ENCODE measurements at places on chromosomes 13 and 19. TPM values are rescaled to one million over a fixed set of nuclear protein-coding genes. Genes with fewer than 3 reads are reported as not detected.

- DNase-seq: no peak
- H3K36me3 ChIP-seq: peaks cover under 1% of the 10 kb centered on the region
- no peak overlapping the region for H3K27ac ChIP-seq
- H3K4me1 ChIP-seq: no peaks in the 10 kb centered on the region
Observed at GRCh38 chr19:45264781-45265317, 13.8 kb downstream of the MARK4 start.

DNA sequence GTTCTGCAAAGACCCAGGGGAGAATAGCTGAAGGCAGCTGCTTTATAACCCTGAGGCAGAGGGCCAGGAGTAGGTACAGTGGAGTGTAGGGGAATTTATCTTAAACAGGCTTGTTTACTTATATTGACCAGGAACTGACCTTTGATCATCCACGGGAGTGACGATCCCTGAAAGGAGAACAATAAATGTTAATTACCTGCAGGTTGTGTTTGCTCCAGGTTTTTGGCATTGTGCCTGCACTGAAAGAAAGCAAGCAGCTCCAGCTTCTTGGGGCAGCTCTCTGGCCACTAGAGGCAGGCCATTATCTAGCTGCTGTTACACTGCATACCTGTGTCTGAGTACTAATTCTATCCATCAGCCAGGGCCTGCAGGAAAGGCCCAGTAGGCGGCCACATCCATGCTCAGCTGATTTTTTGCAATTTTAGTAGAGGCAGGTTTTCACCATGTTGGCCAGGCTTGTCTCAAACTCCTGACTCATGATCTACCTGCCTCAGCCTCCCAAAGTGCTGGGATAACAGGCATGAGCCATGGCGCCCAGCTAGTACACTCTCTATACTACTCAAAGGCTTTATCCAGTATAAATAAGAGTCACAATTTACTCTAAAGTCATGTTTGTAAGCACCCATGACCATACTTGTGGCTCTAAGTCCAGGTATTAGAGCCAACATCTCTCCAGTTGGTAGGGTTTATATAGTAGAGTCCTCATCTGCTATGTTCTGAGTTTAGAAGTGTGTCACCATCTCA is 8.5 kb upstream of the ZNF91 start:
- H3K27me3 ChIP-seq: no peaks in the 10 kb centered on the region
- no peak for DNase-seq
- H3K36me3 ChIP-seq: no peaks in the 10 kb centered on the region
- H3K4me3 ChIP-seq: no peak overlapping the region

GRCh38 chr13:28534210-28534609 is 39.3 kb upstream of the FLT1 start:
- peaks cover 4% of the 10 kb centered on the region for H3K27me3 ChIP-seq
- H3K36me3 ChIP-seq: no peaks in the 10 kb centered on the region
- DNase-seq: no peak
- H3K4me3 ChIP-seq: no peak overlapping the region
- H3K4me1 ChIP-seq: peaks cover 4% of the 10 kb centered on the region

DNA sequence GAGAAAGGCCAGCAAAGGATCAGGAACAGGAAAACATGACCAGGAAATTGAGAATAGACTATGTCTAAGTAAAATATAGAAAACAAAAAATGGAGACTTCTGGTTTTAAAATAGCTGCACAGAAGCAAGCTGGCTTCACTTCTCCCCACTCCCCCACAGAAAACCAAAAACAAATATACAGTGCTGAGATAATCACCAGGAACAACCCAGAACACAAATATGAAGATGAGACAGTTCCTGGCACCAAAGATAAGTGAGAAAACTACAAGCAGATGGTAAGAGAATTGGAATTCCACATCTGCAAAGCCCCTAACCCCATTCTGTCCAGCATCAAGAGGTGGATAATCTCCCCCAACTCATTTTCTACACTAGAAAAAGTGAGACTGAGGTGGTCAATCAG is 397.7 kb downstream of the SUCLA2 start:
- peak; percentile 13 for DNase-seq
- no peaks in the 10 kb centered on the region for H3K27me3 ChIP-seq
- no peak overlapping the region for H3K4me3 ChIP-seq
- H3K36me3 ChIP-seq: no peaks in the 10 kb centered on the region
- H3K27ac ChIP-seq: no peak overlapping the region

GRCh38 chr13:74132776-74133656 is 1.2 kb downstream of the KLF12 start:
- H3K4me1 ChIP-seq: peaks cover 24% of the 10 kb centered on the region
- DNase-seq: peak; percentile 71
- peak overlapping the region; percentile 85 for H3K27ac ChIP-seq
- peak overlapping the region; percentile 82 for H3K4me3 ChIP-seq
- H3K27me3 ChIP-seq: no peaks in the 10 kb centered on the region

DNA sequence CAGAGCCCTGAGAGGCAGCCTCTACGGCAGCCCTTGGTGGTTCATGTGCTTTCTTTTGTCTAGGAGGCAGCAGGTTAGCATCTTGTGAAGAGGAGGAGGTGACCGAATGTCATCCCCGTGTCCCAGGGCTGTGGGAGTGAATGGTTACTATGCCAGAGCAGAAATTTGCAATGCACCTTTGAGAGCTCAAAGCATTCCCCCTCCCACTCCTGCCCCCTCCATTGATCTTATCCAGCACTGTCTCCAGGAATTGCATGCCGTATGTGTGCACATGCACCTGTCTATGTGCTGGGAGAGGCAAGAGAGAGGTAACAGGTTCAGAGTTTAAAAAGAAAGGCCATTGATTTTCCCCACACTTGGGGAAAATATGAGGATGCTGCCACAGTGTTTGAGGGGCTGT is 10.2 kb downstream of the RASL11A start:
- H3K4me1 ChIP-seq: peaks cover 2% of the 10 kb centered on the region
- no peak for DNase-seq
- peaks cover 8% of the 10 kb centered on the region for H3K27me3 ChIP-seq
- no peaks in the 10 kb centered on the region for H3K36me3 ChIP-seq
- H3K4me3 ChIP-seq: no peak overlapping the region

GRCh38 chr19:11159598-11160439 is 4.2 kb upstream of the SPC24 start:
- DNase-seq: peak; percentile 83
- peaks cover 13% of the 10 kb centered on the region for H3K4me1 ChIP-seq
- no peaks in the 10 kb centered on the region for H3K27me3 ChIP-seq
- H3K4me3 ChIP-seq: no peak overlapping the region
- H3K27ac ChIP-seq: peak overlapping the region; percentile 37
- peaks cover 2% of the 10 kb centered on the region for H3K36me3 ChIP-seq

GRCh38 chr13:108924541-108924940 is 295.1 kb downstream of the MYO16 start:
- no peak for DNase-seq
- no peaks in the 10 kb centered on the region for H3K27me3 ChIP-seq
- no peak overlapping the region for H3K27ac ChIP-seq
- no peak overlapping the region for H3K4me3 ChIP-seq

DNA sequence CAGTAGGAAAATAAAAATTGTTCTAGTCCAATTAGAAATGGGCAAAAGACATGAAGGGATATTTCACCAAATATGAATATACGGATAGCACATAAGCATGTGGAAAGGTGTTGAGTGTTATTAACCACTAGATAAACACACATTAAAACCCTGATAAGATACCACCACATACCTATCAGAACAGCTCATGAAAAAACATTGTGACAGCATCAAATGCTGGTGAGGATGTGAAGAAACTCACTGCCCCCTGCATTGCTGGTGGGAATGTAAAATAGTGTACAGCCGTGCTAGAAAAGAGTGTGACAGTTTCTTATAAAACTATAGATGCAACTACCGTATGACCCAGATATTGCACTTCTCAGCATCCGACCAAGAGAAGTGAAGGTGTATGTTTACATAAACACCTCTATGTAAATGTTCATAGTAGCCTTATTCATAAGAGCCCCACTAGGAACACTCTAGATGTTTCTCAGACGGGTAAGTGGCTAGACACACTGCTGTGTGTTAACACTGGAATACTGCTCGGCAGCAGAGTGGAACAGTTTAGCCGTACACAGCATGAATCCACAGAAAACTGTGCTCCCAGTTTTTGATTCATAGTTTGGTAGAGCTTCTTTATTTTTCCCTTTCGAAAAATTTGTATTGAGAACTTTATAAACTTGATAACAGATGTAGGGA is 321.1 kb downstream of the MYO16 start:
- H3K4me3 ChIP-seq: no peak overlapping the region
- no peaks in the 10 kb centered on the region for H3K36me3 ChIP-seq
- peaks cover 3% of the 10 kb centered on the region for H3K4me1 ChIP-seq
- H3K27ac ChIP-seq: no peak overlapping the region
- H3K27me3 ChIP-seq: no peaks in the 10 kb centered on the region
- peak; percentile 38 for DNase-seq

GRCh38 chr13:46182491-46182877 is 507 bp upstream of the LCP1 start:
- H3K27ac ChIP-seq: no peak overlapping the region
- H3K36me3 ChIP-seq: no peaks in the 10 kb centered on the region
- H3K4me3 ChIP-seq: no peak overlapping the region
- DNase-seq: no peak

DNA sequence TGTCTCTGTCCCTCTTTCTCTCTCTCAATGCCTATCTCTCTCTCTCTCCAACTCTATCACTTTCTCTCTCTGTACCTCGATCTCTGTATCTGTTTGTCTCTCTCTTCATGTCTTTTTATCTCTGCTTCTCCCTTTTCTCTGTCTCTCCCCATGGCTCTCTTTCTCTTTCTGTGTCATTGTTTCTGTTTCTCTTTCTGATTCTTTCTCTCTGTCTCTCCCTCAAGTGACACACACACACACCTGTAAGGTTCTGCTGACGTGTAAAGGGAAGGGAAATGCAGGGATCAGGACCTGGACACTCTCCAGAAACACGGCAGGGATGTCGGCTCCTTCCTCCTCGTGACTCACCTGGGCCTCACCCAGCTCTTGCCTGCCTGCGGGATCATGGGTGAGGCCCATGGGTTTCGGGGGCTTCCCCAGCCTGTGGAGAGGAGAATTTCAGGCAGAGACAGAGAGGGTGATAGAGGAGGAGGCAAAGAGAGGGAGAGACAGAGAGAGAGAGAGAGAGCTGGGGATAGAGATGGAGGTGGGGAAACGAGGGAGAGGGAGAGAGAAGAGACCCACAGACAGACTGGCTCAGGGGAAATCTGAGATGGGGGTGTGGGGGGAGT is 5.4 kb upstream of the PLAUR start:
- no peaks in the 10 kb centered on the region for H3K27me3 ChIP-seq
- no peak overlapping the region for H3K27ac ChIP-seq
- no peak overlapping the region for H3K4me3 ChIP-seq

DNA sequence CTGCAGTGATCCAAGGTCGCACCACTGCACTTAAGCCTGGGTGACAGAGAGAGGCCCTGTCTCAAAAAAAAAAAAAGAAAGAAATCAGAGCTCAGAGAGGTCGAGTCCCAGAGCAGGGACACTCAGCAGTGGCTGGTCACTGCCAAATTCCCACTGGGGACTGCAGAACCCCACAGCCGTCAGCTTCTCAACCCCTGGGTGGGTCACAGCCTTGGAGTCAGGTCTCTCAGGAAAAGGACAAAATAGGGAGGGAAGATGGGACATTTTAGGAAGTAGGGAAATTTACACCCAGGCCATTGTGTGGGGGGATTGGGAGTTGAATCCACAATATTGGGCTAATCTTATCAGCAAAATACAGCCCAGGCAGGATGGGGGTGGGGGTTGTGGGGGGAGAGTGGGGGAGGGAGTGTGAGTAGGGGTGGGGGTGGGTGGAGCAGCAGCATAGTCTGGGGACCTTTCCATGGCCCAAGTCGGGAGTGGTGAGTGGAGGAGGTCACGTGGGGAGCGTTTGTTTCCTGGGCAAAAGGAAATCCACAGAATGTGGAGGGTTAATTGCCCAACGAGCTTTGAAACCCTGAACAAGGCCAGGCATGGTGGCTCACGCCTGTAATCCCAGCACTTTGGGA is 5.0 kb upstream of the CCDC194 start:
- no peaks in the 10 kb centered on the region for H3K4me1 ChIP-seq
- H3K4me3 ChIP-seq: no peak overlapping the region
- no peak overlapping the region for H3K27ac ChIP-seq
- no peaks in the 10 kb centered on the region for H3K36me3 ChIP-seq

- peak overlapping the region; percentile 91 for H3K27ac ChIP-seq
- H3K27me3 ChIP-seq: no peaks in the 10 kb centered on the region
- no peak for DNase-seq
- peaks cover 2% of the 10 kb centered on the region for H3K36me3 ChIP-seq
Observed at GRCh38 chr19:58409010-58409790, 751 bp downstream of the ZNF584 start.

- no peaks in the 10 kb centered on the region for H3K4me1 ChIP-seq
- no peaks in the 10 kb centered on the region for H3K36me3 ChIP-seq
- no peak overlapping the region for H3K27ac ChIP-seq
- no peak overlapping the region for H3K4me3 ChIP-seq
- H3K27me3 ChIP-seq: no peaks in the 10 kb centered on the region
Observed at GRCh38 chr13:24650161-24650560, 30.0 kb upstream of the ATP12A start.

GRCh38 chr13:56924401-56924800 is 216.3 kb upstream of the PRR20A start:
- H3K27ac ChIP-seq: no peak overlapping the region
- no peaks in the 10 kb centered on the region for H3K4me1 ChIP-seq
- H3K36me3 ChIP-seq: no peaks in the 10 kb centered on the region
- H3K27me3 ChIP-seq: no peaks in the 10 kb centered on the region

- peak within 1 kb of the TSS; percentile 46 for H3K4me3 ChIP-seq
- no peaks in the 10 kb centered on the region for H3K36me3 ChIP-seq
- no peaks in the 10 kb centered on the region for H3K27me3 ChIP-seq
- H3K4me1 ChIP-seq: peaks cover 7% of the 10 kb centered on the region
- H3K27ac ChIP-seq: peak within 1 kb of the TSS; percentile 9
Observed at GRCh38 chr19:8610041-8610935, at the start of gene ADAMTS10. TSS of gene ADAMTS10 (minus strand) at chr19:8610715. CDS start at chr19:8605710, 5,005 bp downstream.

GRCh38 chr13:34372581-34372980 is 554.6 kb downstream of the RFC3 start:
- H3K36me3 ChIP-seq: no peaks in the 10 kb centered on the region
- no peaks in the 10 kb centered on the region for H3K4me1 ChIP-seq
- H3K27ac ChIP-seq: no peak overlapping the region

GRCh38 chr13:113472355-113473025 is 18.0 kb downstream of the DCUN1D2 start:
- no peak overlapping the region for H3K4me3 ChIP-seq
- no peak overlapping the region for H3K27ac ChIP-seq
- peaks cover 15% of the 10 kb centered on the region for H3K36me3 ChIP-seq
- H3K4me1 ChIP-seq: peaks cover 2% of the 10 kb centered on the region
- no peak for DNase-seq

GRCh38 chr13:106601489-106601888 is 33.6 kb upstream of the ARGLU1 start:
- H3K27ac ChIP-seq: no peak overlapping the region
- no peaks in the 10 kb centered on the region for H3K36me3 ChIP-seq
- no peak overlapping the region for H3K4me3 ChIP-seq
- H3K4me1 ChIP-seq: no peaks in the 10 kb centered on the region

- H3K27ac ChIP-seq: no peak overlapping the region
- H3K27me3 ChIP-seq: no peaks in the 10 kb centered on the region
- H3K4me1 ChIP-seq: no peaks in the 10 kb centered on the region
- no peak for DNase-seq
- no peaks in the 10 kb centered on the region for H3K36me3 ChIP-seq
Observed at GRCh38 chr13:19158526-19159174, 23.0 kb downstream of the TUBA3C start.

ZNF729 gene
- total RNA-seq: not detected

ALOX5AP gene
- total RNA-seq: not detected

UGGT2 gene
- total RNA-seq: 47.2 TPM

YJU2 gene
- total RNA-seq: 12.6 TPM

SOHLH2 gene
- total RNA-seq: 0.77 TPM

C19orf85 gene
- not detected for total RNA-seq

VN1R2 gene
- total RNA-seq: 0.17 TPM

SPTBN4 gene
- total RNA-seq: 6.6 TPM

CEACAM20 gene
- total RNA-seq: not detected

RAX2 gene
- total RNA-seq: not detected

CYP2A13 gene
- total RNA-seq: not detected

OR7C1 gene
- not detected for total RNA-seq

MCEMP1 gene
- total RNA-seq: not detected

MAP4K1 gene
- total RNA-seq: 0.17 TPM

MBD3L3 gene
- not detected for total RNA-seq

VSIG10L gene
- total RNA-seq: 0.26 TPM

MYH14 gene
- total RNA-seq: not detected

FAM83E gene
- 1.0 TPM for total RNA-seq
